ENCODE measurements at places on chromosomes 12 and 14. TPM values are rescaled to one million over a fixed set of nuclear protein-coding genes. Genes with fewer than 3 reads are reported as not detected.

SCNN1A gene
- 52.2 TPM for total RNA-seq

ACAD10 gene
- total RNA-seq, result 15.6 TPM

DNA sequence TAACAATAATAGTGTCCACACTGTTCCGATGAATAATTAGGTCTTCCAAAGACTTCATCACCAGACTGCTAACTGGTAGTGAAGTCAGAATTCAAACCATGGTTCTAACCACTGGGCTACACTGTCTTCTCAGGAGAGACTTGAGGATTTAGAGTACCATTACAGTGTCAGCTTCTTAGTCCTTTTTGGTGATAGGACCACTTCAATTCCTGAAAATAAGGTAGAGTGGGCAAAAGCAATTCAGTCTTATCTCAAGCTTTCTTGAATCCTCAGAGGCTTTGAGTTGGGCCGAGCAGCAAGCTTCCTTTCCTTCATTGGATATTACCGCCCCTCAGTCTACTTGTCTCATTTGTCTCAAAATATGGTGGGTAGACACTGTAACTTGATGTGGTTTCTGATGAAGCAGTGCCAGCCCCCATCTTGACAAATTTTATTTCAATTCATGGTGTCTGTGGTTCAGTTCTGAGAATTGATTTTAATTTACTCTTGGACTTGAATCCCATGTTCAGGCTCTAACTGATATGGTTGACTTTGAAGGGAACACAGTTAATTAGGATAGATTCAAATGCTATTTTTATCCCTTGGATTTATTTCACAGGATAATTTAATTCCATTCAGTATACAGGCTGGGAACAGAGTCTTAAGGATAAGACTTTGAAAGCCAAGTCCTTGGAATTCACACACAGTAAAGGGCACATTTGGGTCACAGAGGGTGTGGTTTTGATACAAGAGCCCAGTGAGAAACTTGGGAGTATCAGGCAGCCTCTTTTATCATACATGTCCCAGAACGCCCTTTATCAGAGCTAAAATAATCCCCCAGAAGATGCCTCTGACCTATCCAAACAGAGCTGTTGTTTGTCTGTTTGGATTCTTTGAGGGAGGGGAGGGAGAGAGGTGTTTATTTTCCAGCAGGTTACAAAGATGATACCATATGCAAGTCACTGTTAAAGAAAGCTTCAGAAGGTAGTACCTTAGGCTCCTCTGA is 167.3 kb downstream of the PRKCH start:
- no peak for DNase-seq

- no peak for DNase-seq
These were observed 581.2 kb downstream of the ALG10 start for GRCh38 chr12:34603382-34604035.

DNA sequence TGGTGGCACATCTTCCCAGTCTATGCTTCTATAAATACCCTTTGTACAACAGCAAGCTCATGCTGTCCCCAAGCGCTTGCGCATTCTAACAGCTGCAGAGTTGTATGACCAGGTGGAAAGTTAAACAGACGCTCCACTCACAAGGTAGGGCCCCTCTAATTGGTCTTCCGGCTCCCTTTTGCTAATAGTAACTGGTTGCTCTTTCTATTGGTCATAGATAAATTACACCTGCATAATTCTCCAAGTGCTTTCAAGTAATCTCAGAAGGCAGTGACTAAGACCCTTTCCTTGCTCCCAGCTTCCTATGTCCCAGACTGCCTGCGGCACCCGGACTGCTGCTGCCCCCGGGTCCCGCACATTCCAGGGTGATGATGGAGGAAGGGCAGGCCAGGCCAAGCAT is 6.1 kb upstream of the TSPAN9 start:
- no peak for DNase-seq

DNA sequence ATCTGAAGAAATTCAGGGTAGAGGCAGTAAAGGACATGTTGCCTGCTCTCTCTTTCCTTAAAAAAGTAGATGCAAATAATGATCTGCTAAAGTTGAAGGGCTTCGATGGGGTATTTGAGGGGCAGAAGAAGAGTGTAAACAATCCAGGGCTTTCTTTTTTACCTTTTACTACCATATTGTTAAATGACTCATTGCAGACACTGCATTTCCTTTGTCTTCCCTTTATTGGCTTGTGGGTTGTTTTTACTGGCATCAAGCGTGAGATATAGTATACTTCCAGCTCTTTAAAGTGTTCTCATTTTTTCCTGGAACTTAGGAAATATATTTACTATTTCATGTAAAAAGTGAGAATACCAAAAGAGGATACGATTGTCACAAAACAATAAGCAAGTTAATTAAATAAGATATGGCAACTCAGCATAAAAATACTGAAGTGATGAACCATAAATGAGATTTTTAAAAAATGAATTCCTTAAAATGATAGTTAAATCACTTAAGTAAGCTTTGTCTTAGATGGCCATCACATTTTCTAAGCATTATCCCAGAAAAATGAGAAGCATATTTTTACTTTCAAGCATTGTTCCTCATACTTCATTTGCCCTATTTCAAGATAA is 72.3 kb upstream of the KRAS start:
- DNase-seq, result no peak

DNA sequence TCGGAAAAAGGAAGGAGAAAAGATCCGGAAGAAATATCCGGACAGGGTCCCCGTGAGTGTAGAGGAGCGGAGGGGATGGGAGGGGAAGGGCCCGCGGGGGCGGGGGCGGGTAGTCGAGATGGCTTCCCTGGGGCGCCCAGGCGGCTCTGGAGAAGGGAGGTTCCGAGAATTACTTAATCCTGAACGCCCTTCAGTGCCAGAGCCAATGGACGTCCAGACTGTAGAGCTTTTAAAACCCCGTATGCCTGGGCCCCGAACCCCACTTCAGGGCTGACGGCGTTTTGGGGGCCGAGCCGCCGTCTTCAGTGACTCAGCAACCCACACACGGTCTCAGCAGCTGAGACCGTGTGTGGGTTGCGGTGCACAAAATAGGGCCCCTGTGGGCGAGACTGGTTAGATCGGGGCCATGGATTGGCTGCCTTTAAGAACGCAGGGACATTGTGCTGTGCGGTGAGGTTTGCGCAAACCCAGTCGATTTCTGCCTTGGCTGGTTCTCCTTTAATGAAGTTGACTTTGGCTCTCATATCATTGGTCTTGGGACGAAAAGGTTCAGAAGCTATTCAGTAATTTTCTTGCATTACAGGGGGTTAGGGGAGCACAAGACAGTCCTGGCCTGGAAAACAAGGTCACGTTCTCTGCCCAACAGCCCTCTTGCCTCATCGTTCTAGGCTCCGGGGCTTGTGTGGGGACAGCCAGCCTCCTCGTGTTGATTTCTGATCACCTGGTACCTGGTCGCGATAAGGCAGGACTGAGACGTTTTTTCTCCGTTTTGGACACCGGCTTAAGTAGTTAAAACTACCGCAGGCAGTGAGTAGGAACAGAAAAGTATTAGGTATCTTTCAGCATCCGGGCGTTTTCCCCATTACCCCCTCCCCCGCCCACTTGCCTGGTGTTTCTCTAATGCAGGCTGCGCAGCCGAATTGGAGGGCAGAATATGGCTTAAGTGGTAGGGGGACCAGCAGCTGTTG is 775 bp downstream of the GABARAPL1 start:
- DNase-seq, result no peak

GRCh38 chr12:8742501-8742900 is 44.7 kb downstream of the RIMKLB start:
- peak; percentile 31 for DNase-seq

DNA sequence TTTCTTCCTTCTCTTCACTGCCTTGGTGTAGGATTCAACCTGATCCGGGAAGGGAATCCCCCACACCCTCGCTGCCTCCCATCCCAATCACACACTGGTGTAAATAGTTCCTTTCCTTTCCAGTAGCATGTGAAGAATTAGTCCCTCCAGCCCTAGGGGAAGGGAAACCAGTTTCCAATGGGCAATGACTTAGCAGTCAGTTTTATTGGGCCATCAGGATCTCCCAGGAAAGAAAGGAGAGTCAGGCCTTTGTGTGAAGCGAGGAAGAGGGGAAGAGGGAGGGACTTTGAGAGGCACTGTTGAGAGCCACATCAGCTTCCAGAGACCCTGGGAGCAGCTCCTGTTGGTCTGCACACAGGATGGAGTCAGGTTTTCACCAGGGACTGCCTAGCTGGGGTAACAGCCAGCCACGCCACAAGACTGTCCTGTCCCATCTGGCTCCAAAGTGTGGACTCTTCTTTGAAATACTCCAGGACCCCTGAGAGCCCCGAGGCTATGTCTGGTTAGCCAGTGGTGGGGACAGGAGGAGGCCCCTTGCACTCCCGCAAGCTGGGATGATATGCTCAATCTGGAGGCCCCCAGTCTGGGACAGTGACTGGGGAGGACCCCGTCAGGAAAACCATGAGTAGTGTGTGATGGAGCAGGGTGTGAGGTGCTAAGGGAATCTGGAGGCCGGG is 27.9 kb downstream of the MOAP1 start:
- no peak for DNase-seq

DNA sequence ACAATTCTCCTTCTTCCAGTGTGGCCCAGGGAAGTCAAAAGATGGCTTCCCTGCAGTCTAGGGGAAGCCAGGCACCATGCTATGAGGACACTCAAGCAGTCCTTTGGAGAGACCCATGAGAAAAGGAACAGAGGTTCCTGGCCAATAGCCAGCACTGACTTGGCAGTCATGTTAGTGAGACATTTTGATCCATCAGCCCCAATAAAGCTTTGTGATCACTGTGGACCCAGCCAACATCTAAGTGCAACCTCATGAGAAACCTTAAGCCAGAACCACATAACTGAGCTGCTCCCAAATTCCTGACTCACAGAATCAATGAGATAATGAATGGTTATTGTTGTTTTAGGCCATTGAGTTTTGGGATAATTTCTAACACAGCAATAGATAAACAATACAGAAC is 51.0 kb upstream of the NAP1L1 start:
- DNase-seq, result no peak

- DNase-seq, result no peak
These were observed 291.4 kb downstream of the PCNX1 start for GRCh38 chr14:71198687-71199086.

DNA sequence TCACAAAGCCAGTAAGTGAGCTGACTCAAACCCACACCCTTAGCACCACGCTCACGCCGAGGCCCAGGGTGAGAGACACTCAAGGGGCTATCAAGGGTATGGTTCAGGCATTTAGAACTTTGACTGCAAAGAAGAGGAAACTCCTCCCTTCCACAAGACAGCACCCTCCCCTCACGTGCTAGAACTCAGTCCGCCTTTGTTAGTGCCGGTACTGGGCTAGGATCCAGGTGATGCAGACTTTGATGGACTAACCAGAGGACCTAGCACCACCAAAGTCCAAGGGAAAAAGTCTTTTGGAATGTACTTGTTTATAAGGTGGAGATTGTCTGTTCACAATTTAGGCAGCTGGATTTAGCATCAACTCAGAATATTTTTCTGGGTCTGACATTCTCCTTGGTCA is 33.7 kb downstream of the VWF start:
- no peak for DNase-seq

- no peak for DNase-seq
These were observed 86.9 kb downstream of the ANO6 start for GRCh38 chr12:45302621-45303369.

DNA sequence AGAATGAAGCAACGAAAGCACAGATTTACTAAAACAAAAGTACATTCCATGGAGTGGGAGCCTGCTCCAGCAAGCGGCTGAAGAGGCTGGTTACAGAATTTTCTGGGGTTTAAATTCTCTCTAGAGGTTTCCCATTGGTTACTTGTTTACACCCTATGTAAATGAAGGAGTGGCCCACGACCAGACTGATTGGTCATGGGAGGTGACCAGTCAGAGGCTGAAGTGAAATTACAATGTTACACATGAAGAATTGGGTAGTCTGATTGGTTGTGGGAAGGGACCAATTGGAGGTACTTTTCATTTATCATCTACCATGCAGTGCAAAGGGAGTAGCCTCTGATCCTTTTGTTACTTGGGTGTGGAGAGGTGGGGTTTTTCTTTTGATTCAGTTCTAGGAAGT is 36.2 kb upstream of the APPL2 start:
- DNase-seq, result no peak

- DNase-seq, result peak; percentile 56
These were observed 8.5 kb upstream of the SYNE3 start for GRCh38 chr14:95524706-95525512.

- peak; percentile 29 for DNase-seq
These were observed 75.7 kb downstream of the MYRFL start for GRCh38 chr12:69900720-69901131.

GRCh38 chr14:38870296-38870836 is 232.7 kb downstream of the SEC23A start:
- no peak for DNase-seq

DNA sequence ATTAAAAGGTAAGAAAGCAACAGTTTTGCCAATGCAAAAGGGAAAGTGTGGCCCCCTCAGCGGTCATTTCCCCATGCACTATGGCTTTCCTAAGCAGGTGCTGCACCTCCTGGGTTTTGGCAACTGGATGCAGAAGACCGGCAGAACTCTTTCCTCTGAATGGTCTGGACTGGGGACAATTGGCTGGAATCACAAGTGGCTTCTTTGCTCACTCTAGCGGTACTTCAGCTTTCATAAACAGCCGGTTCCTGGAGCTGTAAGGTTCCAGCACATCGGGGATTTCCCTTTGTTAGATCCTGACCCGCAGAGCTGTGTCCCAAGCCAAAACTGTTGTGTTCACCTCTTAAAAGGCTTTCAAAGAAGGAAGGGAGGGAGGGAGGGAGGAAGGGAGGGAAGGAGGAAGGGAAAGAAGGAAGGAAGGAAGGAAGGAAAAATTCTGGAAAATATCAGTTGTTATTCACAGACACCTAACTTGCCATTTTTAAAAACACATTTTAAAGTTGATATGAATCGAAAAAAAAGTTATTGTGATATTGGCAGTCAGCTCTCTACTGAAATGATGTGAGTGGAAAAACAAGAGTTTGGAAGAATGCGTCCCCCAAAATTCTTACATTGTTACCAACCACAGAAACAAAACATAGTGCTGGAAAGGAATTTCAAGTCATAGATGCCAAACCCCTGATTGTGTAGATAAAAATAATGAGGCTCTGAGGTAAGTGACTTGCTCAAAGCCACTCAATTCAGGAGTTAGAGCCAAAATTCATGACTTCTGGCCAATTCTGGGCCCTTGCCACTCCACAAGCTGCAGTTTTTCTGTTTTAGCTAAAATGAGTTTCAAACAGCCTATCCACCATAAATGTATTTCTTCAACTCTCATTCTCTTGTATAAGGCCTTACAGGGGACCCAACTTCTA is 220.6 kb upstream of the HMGA2 start:
- DNase-seq, result peak; percentile 82

- DNase-seq, result no peak
These were observed 11.1 kb upstream of the EGLN3 start for GRCh38 chr14:33962016-33962415.

GRCh38 chr12:13538136-13538535 is 341.6 kb downstream of the EMP1 start:
- no peak for DNase-seq
